Stimulated activated CD4-positive, alpha-beta T cell treated with anti-CD3 and anti-CD28 coated beads, Interleukin-4, amount 100 ng/mL, for 4 hours (primary cell): ENCODE measurements at places on chromosomes 6 and 20.

GRCh38 chr6:126764671-126765070 is 353.8 kb upstream of the RSPO3 start:
- no peak for DNase-seq

GRCh38 chr6:18395177-18395855 is 8.2 kb downstream of the RNF144B start:
- no peak for DNase-seq

GRCh38 chr6:155378724-155379123 is 64.4 kb upstream of the TFB1M start:
- no peak for DNase-seq

DNA sequence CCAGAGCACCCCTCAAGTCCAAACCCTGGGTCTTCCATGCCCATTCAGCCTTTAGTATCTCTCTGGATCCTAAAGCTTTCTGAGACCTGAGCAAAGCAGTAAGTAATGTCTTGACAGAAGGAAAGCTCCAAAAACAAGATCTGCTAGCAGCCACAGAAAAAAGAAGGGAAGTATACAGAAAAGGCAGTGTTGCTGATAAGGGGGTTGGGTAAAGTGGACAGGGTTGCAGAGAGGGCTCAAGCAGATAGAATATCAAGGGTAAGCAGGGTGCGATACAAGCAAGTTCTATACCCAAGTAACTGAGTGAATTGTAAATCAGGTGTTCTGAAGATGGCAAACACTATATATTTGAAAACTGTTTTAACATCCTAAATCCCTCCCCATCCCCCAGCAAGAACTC is 113.4 kb upstream of the CARMIL1 start:
- DNase-seq, result no peak

DNA sequence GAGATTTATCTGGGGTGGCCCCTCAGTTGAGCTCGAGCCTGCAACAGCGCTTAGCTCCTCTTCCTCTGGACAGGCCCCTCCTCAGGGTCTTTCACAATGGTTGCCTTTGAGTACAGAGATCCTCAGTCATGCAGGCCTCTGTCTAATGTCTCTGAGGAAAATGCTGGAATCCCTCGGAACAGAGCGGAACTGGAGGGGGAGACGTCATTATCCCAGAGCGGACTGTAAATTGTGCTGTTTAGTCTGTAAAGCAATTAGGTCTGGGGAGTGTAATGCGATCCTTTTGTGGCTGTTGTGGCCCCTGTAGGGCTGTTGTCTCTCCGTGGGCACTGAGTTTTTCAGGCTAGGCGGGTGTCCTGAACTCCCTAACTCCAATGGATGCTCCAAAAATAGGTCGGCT is 15.0 kb upstream of the DAAM2 start:
- no peak for DNase-seq

DNA sequence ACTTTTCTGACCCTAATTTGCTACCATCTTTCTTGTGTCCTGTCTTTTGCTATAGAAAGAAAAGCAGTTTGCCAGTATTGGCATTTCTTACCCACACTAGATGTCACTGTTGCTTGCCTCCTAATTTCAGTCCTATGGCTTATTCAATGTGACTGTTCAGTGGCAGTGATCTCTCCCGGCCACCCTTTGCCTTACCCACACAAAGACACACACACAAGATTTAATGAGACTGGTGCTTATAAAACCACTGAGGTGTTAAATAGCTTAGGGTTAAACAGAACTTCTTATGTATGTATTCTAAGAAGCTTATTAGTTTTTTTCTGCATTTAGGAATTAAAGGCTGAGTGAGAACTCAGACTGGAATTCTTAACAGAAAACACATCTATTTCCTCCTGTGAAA is 233.6 kb upstream of the ASCC3 start:
- DNase-seq, result no peak

GRCh38 chr20:45842169-45842812 is 8.7 kb downstream of the SNX21 start:
- no peak for DNase-seq

DNA sequence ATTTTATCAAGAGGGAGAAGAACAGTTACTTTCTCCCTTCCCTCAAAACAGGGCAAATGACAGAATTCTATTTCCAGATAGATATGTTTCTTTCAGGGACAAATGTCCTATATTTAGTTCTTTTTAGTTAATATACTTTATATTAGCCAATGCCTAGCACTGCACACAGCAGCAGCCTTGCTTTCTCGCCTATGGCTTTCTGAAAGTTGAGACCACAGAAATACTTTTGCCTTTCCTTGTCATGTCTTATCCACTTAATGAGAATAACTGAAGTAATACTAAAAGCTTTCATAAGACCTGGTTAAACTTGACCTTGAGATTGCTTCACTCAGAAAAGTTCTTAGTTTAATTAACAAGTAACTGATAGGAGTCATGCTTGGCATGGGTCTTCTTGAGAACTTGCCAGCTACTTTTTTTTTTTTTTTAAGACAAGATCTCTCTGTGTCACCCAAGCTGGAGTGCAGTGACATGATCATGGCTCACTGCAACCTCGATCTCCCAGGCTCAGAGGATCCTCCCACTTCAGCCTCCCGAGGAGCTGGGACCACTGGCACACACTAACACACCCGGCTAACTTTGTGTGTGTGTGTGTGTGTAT is 159.3 kb downstream of the CDKAL1 start:
- DNase-seq, result no peak

- DNase-seq, result no peak
Observed at GRCh38 chr20:46894971-46895905, 595 bp downstream of the EYA2 start.

DNA sequence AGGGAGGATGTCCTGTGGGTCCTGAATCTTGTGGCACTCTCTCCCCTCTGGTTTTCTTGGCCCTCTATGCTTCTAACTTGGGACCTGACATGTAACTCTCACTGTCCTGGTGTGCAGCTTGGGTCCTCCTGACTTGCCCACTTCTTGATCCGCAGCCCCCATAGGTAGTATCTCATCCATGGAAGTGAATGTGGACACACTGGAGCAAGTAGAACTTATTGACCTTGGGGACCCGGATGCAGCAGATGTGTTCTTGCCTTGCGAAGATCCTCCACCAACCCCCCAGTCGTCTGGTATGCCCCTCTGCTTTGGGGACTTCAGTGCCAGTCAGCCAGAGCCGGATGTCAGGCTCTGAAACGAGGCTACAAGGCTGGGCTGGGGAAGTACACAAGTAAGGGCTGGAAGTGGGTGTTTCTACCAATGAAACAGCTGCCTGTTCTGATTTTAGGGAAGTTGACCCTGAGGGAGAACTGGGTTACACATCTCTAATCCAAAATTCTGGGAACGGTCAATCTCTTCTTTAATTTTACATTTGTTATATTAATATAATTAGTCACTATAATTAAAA is 641 bp downstream of the DBNDD2 start:
- no peak for DNase-seq

GRCh38 chr6:153160221-153160620 is 29.1 kb upstream of the RGS17 start:
- DNase-seq, result no peak

DNA sequence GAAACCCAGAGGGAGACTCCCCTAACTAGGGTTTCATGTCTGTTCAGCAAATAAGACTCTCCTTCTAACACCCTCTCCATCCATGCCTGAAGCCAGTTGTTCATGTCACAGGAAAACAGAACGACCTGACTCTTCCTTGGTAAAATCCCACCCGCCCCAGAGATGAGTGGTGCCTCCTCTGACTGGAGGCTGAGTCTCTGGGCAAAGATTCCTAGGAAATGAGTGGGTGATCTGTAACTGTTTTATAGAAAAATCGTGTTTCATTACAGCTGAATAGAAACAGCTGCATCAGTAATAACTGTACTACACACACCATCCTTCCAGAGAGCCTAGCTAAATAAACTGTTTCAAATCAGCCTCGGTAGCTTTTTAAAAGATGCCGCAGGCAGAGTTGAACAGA is 37.4 kb upstream of the MRPS10 start:
- no peak for DNase-seq

DNA sequence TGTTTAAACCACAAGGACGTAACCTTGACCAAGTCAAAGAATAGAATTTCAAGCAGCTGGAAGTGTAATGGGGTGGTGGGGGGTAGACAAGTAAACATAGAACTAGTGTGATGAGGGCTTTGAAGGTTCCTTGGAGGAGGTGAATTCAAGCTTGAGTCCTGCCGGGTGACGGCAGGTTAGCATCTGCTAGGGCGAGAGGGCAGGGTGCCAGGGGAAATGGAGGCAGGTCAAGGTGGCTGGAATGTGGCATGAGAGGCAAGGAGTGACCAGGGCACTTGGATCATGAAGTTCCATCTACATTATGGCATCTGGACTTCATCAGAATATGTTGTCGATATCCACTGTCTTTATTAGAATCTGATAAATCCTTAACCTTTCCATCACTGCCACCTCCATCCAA is 207.5 kb upstream of the SLC35B3 start:
- no peak for DNase-seq

DNA sequence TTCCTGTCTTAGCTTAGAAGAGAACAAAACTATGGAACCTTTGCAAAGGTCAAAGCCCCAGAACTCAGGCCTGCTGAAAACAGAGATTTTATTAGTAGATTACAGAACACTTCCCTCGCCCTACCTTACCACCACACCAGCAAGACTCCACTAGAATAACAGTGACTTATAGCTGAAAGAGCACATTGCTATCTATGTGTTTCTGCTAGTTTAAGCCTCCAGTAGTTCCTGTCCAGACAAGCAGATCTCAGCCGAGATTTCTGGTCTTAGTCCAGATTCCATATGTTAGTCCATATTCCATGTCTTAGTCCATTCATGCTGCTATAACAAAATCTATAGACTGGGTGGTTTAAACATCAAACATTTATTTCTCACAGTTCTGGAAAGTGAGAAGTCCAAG is 412.3 kb upstream of the ID4 start:
- DNase-seq, result no peak

GRCh38 chr6:157272866-157273755 is 50.2 kb downstream of the TMEM242 start:
- DNase-seq, result no peak

DNA sequence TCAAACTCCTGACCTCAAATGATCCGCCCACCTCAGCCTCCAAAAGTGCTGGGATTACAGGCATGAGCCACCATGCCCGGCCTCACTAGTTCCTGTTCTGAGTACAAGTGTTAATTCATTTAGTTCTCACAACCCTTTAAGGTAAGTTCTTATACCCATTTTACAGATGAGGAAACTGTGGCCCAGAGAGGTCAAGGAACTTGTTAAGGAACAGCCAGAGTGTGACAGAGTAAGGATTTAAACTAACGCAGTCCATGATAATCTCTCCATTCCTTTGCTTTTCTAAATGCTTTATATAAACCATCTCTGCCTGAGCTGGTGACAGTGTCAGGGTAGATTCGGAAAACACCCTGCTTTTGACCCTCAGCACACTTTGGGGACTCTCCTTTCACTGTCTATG is 13.3 kb downstream of the FITM2 start:
- DNase-seq, result no peak

DNA sequence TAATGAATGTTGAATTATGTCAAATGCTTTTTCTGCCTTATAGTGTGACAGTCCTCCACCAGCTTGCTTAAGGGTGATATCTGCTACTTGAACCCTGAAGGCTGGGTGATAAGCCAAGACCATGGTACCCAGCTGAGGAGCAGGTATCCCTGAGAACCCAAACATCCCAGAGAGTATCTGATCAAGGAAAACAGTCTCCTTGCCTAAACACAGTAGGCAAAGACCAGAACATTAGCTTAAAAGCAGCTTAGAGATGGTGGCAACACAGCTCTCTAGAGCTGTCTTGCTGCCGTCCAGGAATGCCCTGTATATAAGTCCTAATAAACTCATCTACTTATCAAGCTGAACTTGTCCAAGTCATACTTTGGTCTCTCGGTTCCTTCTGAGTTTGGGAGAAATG is 127.7 kb upstream of the PRSS16 start:
- no peak for DNase-seq

DNA sequence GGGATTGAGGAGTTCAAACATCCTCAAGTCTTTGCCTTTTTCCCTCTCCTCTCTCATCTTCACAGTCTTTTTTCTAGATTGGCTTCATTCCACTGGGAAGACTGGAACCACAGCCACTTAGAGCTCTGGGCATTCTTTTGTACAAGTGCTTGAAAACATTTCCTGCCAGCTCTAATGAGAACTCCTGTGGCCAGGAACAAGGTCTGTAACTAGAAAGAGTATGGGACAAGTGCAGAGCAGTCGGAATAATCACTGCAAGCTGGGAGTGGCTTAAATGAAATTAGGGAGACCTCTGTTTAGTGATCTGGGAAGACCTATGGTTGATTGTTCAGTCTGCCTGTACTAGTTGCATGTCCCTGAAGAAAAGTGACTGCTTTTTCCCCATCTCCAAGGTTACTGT is 41.0 kb upstream of the SMIM8 start:
- no peak for DNase-seq

- DNase-seq, result no peak
Observed at GRCh38 chr6:152783217-152783878, 32.8 kb downstream of the VIP start.

- DNase-seq, result no peak
Observed at GRCh38 chr20:8454137-8454712, 322.2 kb downstream of the PLCB1 start.

DNA sequence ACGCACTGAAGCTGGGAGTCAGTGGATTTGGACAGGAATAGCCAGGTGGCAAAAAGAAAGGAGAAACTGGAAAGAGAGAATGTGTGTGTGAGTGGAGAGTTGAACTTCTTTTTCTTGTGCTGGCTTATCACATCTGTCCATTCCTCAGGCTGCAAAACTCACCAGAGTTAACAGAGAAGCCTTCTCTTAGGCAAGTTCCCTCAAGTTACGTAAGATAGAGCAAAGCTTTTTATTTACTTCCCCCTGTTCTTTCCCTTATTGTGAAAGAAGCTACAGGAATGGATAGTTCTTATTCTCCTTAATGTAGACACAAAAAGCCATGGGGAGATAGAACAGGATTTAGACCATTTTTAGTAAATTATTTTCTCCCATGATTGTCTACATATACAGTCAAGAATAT is 188.6 kb downstream of the BMP2 start:
- no peak for DNase-seq

GRCh38 chr6:21836772-21837425 is 243.3 kb downstream of the SOX4 start:
- DNase-seq, result no peak

DNA sequence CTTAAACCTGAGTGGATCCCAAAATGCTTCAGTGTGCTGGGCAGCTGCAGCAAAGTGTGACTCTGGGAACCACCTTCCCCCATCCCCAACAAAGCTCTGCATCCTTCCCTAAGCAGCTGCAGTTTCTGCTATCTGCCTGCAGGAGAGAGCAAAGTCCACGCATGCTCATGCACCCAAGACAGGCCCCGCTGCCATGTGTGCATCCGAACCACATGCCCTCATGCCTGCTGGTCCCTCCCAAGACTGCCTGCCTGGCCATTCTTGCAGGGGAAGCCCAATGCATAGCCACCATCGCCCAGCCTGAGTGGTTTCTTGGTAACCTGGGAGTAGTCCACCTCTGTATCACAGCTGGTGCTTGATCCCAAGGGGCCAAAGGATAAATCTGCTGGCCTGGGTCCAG is 94.3 kb upstream of the OLIG3 start:
- DNase-seq, result no peak

DNA sequence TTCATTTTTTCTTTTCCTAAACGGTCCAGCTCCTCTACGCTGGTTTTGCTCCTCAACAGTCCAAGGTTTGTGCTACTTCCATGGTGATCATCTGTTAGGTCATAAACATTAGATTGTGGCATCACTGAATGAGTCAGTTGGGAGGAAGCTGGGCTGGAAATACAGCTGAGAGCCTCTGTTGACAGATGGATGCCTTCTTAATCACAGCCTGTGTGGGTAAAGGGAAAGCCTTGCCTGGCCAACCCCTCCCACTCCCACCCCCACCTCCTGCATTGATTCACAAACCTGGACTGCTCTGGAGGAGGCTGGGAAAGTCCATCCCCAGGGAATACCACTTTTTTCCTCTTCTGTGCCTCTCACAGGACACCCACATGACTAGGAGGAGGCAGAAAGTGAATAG is 180.6 kb upstream of the CCN2 start:
- no peak for DNase-seq
